ENCODE measurements at places on chromosomes 3 and 15.
A peak's percentile ranks its signal among the peaks of the same experiment; 100 is the strongest.

DNA sequence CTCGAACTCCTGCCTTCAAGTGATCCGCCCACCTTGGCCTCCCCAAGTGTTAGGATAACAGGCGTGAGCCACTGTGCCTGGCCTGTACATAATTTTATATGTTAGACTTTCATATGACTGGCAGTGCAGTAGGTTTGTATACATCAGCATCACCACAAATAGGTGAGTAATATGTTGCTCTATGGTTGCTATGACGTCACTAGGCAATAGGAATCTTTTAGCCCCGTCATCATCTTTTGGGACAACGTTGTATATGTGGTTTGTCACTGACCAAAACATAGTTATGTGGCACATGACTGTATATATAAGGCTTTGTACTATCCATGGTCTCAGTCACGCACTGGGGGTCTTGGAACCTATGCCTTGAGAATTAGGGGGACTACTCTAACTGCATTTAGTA lies 17.0 kb upstream of the DNAJC19 start:
- DNase-seq, result no peak

GRCh38 chr3:25151281-25151902 lies 276.7 kb upstream of the RARB start:
- DNase-seq, result no peak

GRCh38 chr3:136595913-136596697 lies 156.1 kb downstream of the STAG1 start:
- peak; percentile 90 for DNase-seq

GRCh38 chr3:64047787-64048186 lies 24.5 kb upstream of the PSMD6 start:
- DNase-seq, result no peak

DNA sequence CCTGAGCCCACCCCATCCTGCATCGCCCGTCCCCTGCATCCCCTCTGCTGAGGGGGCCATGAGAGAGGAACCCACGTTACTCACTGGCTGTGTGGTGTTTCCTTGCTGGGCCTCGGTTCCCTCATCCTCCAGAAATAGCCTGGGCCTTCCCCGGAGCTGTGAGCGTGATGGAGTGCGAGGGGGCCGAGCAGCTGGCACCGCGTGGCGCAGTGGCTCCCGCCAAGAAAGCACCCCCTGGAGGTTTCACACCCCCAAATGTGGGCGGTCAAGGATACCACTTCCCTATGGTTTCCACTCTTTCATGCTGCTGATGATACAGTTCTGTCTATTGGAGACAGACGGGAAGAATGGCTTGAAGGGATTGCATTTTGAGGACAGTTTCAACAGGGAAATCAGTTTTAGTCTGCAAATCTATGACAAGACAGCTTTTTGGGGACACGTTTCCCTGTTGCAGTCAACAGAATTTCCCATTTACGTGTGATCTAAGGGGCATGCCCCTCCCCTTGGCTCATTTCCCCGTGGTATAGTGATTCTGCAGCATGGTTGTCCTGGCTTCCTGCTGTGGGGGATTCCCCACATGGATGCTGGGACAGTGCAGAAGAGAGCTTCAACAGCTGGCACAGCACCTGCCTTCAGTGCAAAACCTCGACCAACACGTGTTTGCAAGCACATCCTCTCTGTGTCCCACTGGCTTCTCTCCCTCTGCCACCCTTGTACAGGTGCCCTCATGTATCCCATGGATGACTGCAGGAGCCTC lies 377.5 kb downstream of the LRTM1 start:
- DNase-seq, result no peak

DNA sequence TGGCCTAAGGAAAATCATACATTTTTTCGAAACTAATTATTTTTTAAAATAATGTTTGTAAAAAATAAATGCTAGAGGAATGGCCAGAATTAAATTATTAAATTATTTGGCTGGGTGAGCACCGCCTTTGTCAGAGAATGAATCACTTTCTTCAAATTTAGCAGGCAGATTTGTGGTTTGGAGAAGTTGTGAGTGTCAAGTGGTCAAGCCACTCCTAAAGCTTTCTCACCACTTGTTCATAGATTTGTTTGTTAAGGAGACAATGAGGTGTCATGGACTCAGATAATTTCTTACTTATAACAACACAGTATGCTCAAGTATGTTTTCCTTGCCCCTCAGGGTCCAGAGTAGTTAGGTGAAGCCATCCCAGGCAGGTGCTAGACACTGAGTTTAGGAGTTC lies 196.2 kb downstream of the TUSC7 start:
- no peak for DNase-seq

GRCh38 chr3:46192939-46193338 lies 15.2 kb downstream of the CCR1 start:
- DNase-seq, result no peak

DNA sequence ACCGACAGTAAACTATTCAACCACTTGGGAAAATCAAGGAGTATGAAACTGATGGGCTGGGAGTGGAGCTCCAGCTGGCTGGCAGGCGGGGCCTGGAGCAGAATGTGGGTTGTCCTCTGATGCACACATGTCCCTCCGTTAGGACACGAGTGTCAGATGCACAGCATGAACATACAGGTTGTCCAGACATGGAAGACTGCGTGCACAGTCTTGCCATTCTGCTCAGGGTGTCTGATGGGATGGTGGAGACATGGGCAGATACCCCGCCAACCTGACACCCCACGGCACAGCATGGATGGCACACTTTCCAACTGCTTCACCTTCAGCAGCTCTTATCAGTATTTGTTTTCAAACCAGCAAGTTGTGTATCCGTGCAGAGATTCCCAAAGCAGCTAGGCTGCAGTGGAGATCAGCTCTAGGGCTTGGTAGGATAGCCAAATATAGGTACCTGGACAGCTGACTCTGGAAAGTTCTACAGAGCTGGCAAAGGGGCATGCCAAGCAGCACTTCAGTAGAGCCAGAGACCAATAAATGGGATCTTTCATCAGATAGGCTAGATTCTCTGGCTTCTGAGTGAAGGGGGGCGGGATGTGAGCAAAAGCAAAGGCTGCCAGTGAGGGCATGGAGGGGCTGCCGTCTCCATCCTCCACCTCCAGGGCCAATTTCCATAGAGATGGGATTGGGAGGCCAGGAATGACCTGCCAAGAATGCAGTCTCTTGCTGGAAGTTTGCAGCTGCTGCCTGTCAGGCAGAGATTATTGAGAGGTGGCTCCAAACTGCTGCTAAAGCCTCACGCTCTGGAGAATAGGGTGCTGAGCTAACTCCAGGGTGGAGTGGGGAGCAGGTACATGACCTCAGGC lies 47.2 kb upstream of the KY start:
- DNase-seq, result no peak

DNA sequence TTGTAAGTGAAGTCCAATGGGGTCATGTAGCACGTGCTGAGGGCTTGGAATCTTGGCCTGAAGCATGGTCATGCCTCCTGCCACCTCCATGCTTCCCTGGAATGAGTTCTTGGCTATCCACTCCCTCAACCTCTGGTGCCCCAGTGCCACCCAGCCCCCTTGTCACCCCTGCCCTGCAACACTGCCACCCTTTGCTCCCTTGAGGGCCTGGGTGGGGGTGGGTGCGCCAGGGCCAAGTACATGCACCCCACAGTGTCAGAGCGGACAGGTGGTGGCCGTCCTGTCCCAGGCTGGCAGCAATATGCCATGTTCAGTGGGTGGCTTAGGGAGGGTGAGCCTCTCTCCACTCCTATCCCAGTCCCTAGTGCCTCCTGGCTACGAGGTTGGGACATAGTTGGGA lies 27.6 kb upstream of the C15orf39 start:
- DNase-seq, result no peak

DNA sequence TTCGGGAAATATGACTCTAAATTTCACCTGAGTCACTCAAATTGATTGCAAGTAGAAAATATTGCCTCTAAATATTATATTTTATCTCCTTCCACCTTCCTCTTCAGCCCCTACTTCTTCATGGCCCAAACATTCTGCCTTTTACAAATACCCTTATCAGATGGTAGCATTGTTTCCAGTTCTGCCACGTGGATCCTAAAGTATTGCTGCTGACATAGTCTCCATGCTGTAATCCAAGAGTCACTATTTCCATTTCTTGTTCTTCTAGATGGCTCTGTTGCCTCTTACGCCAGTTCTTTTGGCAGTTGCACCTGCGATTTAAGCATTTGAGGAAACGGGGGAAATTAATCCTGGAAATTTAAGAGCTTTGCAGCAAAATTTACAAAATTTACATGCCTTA lies 13.6 kb downstream of the LMOD3 start:
- no peak for DNase-seq

GRCh38 chr3:46209746-46210470 lies 1.8 kb upstream of the CCR1 start:
- peak; percentile 75 for DNase-seq

DNA sequence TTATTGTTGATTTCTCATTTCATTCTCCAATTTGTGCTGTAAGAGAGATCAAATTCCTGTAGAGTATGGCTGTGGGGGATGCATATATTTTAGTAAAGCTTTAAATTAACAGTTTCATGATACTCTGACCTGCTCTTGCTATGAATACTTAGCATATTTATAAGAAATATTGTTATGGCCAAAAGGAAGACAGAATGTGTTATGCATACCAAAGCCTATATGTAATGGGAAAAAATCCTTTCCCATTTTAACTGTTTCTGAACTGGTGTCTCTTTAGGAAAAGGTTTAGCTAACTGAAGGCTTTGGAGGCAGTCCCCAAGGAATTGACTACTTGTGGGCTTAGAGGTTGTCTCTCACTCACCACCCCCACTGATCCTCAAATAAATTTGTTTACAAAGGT lies 59.2 kb downstream of the CADPS start:
- DNase-seq, result no peak

DNA sequence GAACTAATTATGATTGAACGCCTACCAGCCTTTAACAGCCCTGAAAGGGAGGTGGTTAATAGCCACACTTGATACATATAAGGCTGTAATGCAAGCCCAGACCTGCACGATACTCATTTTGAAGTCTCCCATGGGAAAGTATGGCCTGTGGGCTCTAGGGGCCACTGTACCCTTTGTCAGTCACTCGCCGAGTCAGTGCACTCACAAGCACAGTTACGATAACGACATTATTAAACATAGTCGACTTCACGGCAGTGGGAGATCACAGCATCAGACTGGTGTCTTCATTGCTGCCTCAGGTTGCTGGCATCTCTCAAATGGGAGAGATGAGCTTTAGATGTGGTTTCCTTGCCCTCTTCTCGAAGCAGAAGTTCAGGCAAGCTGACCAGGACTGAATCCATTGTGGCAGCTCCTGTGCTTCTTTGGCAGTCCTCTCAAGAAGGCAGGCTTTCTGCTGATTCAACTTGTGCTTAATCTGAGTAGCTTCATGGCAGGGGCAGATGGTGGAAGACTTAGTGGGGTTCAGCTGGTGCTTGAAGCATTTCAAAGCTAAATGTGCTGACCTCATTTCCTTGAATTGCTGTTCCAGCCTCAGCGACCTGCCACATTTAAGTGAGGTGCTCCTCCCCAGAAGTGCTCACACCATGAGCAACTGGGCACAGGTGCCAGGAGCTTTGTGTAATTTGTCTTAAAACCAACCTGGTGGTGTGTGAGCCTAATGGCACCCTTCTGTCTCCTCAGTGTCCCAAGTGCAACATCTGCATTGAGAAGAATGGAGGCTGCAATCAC lies 15.8 kb upstream of the P4HTM start:
- no peak for DNase-seq

DNA sequence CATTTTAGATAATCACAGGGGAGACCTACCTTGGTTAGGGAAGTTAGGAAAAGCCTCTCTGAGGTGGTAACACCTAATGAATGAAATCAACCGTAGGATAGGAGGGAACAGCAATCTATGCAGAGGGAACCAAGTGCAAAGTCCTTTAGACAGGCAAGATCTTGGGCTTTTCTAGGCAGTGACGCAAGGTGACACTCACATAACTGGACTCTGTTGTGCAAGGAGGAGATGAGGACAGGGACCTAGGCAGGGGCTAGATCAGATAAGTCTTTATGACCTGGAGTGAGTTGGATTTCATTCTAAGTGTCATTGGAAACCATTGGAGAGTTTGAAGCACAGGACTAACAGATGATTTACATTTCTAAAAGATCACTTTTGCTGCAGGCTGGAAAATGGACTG lies 4.6 kb upstream of the LMOD3 start:
- no peak for DNase-seq

DNA sequence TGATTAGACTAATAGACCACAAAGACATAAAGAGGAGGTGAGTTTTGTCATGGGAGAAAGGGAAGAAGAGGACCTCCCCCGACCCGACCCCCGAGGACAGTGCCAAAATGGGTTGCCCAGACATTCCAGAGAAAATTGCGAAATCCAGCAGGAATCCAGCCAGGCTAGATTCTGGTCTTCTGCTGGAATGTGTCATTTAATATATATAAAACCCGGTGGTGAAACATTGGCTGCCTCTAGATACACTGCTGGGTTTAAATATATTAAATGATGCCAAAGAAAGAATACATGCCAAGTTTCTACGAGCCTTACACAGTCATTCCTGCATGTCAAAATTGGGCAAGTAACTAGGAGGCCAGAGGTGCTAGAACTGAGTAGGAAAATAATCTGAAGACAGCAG lies 45.3 kb upstream of the SPESP1 start:
- no peak for DNase-seq

DNA sequence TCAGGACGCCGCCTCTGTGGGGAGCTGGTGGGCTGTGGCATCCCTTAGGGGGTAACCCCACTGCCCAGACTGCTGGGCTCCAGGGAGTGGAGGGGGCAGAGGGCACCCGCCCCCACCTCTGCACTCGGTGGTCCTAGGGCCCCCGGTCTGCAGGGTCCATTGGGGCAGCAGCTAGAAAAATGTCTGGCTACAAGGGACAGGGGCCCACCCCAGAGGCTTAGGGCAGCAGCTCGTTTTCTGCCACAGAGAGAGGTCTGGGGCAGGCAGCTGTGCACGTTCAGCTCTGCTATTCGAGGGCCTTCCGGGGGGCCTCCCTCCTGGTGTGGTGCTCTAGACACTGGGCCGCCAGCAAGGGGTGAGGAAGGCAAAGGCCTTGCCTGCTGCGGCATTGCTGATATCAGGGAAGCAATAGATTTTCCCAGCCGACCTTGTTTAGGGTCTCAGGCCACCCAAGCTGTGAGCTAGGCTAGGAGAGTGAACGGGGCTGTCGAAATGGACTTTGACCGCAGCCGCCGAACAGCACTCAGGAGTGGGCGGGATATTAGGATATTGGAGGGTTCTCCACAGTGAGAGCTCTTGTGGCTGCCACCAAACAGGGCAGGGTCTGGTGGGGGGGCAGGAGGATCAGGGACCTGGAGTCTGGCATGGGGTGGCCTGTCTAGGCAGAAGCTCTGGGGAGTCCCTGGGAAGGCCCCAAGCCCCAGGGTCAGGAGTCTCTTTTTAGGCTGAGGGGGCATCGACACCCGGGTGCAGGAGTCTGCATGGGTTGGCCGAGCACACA lies 61.4 kb upstream of the KLF13 start:
- DNase-seq, result peak; percentile 60

GRCh38 chr15:93200837-93201226 lies 111.8 kb upstream of the RGMA start:
- DNase-seq, result no peak

DNA sequence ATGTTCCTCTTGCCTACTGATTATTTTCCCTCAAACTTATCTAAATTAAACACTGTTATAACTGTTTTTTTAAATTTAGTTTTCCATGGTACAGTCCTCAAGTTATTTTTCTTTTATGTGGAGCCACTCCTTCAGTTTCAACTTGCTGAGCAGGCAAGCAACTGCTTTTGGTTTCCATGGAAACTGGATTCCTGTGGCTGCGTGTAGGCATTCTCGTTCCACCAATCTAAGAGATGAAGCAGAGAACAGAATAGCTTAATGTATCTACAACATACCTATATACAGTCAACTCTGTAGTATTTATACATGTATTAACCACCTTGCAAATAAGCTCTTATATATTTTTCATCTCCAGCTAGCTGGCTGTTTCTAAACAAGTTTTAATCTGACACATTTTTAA lies 25.8 kb upstream of the ANXA2 start:
- peak; percentile 47 for DNase-seq
